ENCODE measurements at places on chromosomes 4 and X.

DNA sequence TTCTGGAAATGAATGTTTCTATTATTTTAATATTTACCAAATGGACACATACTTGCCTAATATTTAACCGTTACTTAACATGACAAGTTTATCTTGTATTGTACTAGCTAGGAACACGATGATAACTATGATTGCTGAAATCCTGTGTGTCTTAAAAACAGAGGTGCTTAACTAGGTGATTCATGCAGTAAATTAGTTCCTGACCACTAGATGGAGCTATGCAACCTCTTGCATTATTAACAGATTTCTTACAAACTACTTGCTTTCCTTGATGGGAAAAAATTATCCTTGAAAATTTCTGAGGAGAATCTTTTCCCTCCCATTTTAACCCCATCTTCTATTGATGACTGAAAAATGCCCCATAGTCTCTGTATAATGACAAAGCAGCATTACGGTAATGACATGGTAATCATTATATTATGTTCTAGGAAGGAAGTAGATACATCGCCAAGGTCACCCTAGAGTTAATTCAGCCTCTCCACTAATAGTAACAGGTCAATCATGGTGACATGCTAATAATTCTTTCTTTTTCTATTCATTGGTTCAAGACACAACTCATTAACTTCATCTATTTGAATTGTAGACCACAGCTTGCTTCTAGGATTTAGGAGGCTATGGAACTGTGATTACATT, 844.2 kb downstream of the RAPGEF2 start:
- DNase-seq = no peak

- no peak for DNase-seq
Observed at GRCh38 chr4:26356081-26356501, 35.3 kb downstream of the RBPJ start.

DNA sequence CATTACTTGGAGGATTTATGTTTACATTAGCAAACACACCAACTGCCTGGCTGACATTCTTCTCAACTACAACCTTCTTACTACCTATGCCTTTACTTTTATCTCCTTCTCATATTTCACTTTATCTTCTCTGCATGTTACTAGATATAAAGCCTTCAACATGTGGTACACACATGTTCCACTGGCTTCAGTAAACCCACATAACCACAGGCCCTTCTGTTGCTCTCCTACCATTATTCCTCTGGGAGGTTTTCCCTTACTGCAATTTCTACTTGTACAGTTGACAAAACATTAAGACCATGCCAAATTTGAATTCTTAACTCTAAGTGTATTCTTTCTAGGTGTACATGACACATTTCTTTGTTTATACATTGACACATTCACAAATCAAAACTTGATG, 133.1 kb downstream of the ARAP2 start:
- no peak for DNase-seq

GRCh38 chr4:27894951-27895350, 1034.3 kb downstream of the STIM2 start:
- DNase-seq = no peak

DNA sequence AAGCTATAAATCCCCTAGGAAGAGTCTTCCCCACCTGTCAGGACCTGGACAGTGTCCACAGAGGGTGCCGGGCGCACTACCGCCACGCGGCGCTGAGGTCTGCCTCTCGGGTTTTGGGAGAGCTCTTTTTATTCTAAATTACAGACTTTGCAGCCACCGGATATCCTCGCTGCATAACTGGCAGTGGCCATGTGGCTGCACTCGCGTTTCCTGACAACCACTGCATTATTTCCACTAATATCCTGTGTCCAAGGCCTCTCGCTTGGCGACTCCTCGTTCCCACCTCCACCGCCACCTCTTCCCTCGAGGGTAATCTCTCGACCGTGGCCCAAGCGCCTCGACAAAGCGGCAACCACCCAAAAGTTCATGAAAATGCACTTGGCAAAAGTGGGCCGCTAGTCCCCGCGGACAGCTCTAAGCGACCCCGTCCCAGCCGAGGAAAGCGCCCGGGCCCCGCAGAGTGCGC, 512 bp upstream of the TMEM131L start:
- peak; percentile 30 for DNase-seq

GRCh38 chrX:15786915-15787314, 3.4 kb upstream of the ZRSR2 start:
- no peak for DNase-seq

GRCh38 chrX:2147928-2148327, 352.8 kb downstream of the DHRSX start:
- DNase-seq = no peak

GRCh38 chrX:38055170-38055847, 49.0 kb downstream of the SYTL5 start:
- no peak for DNase-seq

DNA sequence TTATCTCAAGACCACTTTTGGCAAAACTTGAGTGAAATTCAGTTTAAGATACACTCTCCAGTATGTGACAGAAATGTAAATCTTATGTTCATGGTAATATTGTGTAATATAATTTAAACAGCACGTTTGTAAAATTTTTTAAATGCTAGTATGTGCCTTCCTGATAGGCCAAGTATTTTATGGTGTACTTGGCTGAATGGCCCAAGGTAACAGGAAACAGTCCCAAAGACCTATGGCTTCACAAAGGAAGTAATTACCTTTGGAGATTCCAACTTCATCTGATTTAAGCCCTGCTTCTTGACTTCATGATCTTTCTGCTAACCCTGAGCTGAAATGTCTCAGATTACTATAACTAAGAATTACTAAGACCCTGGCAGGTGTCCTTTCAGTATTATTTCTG, 20.3 kb downstream of the TEC start:
- no peak for DNase-seq

DNA sequence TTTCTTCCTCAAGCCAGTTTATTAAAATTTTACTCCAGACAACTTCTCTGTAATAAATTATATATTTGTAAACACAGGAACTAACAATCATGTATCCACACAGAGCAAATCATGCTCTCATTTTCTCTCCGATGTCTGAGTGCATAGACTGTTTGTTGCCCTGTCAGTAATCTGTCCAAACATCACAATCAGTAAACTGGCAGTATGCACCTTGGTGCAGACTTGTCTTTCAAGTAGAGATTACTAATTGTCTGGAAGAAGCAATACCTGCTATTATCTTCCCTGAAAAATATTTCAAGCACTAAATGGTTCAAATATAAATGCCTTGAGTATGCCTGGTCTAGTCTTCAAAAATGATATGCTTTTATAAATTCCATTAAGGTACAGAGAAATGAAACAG, 1260.9 kb downstream of the C4orf33 start:
- DNase-seq = no peak

- DNase-seq = no peak
Observed at GRCh38 chr4:161522031-161522430, 641.8 kb downstream of the FSTL5 start.
